ENCODE measurements at places on chromosomes 12 and 14.

DNA sequence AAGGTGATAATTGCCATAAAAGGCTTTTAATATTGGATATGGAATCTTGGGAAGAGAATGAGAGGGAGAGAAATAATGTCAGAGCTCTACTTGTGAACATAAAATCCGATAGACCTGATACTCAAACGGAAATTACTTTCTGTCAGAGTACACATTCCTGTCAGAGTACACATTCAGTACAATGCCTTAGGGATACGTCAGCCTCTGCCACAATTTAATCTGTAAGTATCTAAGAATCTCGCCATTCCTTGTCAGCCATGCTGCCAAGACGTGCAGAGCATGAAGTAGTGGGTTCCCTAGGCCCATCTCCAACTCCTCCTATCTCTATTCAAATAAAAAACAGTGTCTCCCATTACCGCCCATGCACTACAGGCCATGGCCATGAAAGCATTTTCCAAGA is 242.6 kb downstream of the CEP128 start:
- no peak for DNase-seq

- no peak for DNase-seq
Observed at GRCh38 chr14:65263177-65263788, 149.2 kb upstream of the FUT8 start.

GRCh38 chr14:50342221-50343078 is 30.3 kb downstream of the DMAC2L start:
- peak; percentile 17 for DNase-seq

DNA sequence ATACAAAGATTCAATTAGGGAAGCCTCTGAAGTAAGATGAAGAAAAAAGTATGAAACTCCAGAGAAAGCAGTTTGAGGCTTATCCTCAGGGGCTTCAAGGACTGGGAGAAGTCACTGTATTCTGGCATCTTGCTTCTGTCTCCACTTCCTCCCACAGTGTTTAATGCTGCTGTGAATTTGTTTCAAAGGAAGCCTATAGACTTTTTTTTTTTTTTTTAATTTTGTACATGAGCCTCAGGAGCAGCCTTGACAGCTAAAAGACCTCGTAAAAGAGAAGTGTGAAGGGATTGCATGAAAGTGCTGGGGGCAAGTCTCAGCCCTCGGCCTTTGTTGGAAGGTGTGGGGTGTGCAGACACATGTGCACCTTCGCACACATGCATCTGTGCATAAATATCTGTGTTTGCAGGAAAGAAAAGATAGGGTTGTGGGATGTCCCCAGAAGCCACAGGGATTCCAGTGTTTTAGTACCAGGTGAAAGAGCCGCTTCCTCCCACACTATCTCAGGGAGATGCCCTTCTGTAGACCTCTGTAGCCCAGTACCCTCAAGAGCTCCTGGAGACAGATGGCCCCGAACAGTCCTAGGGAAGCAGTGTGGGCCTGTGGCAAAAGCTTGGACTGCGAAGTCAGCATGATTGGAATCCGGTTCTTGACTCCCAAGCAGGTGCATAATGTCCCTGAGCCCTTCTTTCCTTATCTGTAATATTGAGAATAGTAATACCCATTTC is 193.5 kb upstream of the BCL2L14 start:
- no peak for DNase-seq

GRCh38 chr14:93544212-93544611 is 113.5 kb downstream of the UNC79 start:
- no peak for DNase-seq

DNA sequence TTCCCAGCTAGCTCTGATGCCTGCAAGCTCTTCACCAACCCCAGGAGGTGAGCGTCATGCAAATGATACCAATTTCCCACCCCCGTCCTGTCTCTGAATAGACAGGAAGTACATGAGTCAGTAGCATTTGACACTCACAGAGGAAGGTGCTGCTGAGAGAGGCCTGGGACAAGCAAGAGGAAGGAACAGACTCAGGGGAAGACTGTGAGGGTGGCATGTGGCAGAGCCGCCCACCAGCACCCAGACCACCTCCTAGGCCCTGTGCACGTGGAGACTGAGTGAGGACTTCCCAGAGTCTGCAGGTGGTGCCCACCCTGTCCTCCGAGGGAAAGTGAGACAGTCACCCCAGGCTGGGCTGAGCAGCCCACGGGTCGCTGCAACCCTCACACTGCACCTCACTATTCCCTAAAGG is 199.5 kb upstream of the SFSWAP start:
- no peak for DNase-seq

DNA sequence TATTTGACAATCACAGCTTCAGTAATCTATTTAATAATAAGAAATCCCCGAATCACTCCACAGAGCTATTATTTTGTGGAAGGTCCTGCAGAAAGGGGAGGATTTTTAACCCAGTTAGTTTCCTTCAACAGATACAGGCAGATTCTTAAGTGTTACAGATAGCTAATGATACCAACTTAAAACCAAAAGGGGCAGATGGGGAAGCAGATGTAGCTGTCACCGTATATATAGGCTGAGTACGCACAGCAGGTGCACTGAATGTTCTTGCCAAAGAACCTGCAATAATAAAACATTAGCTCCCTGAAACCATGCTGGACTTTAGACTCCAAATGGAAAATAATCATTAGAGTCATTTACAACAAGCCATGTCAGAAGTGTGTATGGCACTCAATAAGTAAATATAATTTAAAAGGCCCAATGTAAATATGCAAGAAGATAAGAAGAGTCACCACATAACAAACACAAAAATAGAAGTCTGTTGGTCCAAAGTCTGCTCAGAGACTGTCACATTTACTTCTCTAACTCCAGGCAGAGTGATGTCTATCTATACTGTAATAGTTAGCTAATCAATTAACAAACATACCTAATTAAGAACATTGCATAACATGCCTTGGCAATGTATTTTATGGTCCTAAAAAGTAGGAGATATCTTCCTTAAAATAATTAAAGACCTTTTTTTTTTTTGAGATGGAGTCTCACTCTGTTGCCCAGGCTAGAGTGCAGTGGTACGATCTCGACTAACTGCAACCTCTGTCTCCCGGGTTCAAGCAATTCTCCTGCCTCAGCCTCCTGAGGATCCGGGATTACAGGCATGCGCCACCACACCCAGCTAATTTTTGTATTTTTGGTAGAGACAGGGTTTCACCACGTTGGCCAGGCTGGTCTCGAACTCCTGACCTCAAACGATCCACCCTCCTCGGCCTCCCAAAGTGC is 78.8 kb downstream of the SEC23A start:
- no peak for DNase-seq

DNA sequence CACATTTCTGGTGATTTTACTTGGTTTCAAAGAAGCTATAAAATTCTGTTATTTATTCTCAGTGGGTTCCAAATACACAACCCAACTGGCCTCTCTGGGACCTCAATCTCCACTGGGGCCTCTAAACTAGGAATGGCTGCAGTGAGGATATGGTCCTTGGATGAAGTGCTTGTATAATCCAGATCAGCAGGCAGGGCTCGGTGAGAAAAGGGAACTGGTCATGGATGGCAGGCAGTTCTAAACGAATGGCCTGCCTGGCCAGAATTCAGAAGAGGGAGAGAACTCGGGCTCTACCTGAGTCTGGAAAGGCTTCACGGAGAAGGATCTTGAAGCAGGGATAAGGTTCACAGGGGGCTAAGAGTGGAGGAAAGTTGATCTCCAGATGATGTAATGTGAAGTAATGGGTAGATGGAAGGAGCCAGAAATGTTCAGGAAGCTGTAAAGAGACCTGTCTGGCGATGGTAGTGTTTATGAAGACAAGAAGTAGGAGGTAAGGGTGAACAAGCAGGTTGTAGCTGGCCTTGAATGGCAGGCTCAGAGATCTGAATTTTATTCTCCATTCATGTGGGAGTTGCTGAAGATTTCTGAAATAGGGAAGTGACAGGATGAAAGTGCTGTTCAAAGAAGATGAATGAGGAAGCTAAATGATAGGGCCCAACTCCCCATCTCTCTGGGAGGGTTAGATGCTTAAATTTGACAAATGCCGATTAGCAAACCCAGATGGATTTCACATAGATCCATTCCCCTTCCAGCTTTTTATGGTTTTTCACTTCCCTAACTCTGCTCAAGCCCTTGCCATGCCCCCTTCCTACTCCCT is 31.5 kb upstream of the ANO6 start:
- DNase-seq, result no peak

DNA sequence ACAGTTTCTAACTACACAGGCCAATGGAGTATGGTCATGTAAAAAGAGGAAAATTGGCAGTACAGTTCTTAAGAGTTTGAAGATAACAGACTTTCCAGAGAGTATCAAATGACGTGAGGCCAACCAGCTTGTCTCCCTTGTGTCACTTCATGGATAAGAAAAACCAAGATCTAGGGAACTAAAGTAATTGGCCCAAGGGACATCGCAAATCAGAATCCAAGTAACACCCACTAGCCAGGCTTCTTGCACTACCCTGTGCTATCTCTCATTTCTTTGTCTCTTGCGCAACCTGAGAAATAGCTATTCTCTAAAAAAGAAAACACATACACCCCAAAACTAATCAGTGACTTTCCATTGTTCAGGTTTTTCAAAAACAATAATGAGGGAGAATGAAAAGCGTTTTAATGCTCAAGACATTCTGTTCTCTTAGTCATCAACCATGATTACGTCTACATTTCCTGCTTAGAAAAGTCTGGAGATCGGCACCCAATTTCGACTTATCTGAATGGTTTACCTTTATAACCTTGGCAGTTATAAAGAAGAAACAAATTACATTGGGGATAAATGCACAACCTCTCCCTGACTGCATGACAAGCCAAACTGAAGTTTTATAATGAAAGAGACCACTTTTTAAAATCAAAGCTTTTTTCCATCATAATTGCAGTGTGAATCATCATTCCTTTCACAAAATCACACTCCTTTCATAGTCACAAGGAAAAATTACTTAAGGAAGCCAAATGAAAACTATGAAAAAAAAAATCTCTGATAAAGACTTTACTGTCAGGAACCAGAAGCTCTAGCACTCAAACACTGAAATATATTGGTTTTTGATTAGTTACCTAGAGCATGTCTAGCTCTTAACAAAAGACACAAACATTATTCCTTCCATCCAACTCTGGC is 42.1 kb downstream of the TMTC1 start:
- DNase-seq, result no peak

DNA sequence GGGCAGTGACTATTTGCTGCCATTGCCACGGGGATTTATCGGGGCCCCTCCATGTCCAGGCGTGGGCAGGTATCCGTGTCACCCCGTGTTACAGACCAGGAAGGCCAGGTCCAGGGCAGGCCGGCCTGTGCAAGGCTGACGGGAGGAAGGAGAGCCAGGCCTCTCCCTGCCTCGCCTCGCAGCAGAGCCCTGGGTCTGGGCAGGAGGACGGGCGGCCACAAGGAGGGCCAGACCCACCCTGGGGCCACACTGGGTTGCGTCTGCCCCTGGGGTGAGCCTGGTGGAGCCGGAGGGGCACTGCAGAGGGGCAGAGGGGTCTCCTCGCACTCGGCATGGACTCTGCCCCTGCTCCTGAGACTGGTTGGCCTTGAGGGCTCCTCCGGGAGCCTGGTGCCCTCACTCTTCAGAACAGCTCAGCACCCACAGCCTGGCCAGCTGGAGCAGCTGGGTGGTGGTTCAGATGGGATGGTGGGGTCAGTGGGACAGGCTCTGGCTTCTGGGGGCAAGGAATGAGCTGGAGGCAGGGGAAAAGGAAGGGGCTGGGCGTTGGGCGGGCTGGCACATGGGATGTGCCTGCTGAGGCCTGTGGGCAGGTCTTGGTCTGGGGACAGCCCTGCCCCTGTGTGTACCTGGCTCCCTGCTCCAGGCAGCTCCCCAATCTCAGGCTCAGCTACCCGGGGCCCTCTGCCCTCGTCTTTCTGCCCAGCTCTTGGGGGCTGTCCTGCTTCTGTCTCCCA is 53.9 kb downstream of the KIF26A start:
- DNase-seq, result no peak

DNA sequence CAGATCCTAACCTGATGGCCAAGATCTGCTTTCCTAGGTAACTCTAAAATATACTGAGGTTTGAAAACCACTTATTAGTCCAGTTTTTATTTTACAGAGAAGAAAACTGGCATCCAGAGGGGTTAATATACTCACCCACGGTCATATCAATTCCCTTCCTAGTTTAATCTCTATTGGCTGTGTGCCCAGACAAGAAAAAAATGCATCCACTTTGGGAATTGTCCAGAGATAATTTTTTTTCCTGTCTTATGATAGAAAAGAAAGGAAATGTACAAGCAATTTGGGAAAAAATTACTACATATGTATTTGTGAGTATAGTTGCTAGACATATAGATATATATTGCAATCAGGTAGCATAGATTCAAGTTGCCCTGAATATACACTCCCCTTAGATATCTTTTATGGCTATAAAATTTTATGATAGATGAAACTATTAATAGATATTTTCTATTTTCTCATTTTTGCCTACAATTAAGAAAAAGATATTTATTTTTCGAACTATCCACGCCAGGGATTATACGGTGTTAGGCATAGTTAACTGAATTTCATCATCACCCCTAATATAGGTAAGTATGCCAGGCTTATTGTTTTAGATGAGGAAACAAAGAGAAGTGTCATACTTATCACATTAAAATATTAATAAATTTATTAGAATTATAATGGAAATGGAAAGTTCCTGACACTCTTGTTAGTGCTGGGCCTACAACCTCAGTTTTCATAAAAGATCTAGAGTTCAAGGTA is 100.5 kb upstream of the SLC38A2 start:
- DNase-seq, result no peak

GRCh38 chr14:82080370-82080769 is 546.7 kb upstream of the SEL1L start:
- DNase-seq, result no peak

GRCh38 chr12:91327131-91327530 is 144.5 kb upstream of the DCN start:
- no peak for DNase-seq

GRCh38 chr14:101789222-101789621 is 27.7 kb downstream of the PPP2R5C start:
- no peak for DNase-seq

DNA sequence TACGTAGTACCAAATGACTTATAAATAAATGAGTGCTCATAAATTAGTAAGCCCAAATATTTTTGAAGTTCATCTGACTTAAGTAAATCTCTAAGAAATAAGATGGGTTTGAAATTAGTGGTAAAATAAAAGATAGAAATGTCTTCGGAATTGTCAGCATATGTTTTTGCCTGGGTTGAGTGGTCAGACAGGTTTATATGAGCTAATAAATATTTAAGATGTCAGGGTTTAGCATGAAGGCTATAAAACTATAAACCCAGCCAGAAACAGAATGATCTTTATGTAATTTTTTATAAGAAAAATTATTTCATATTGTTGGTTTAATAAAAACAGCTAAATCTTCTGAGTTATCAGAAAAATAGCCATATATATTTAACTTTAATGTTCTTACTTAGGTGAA is 37.3 kb downstream of the JAG2 start:
- DNase-seq, result no peak
